ENCODE measurements at places on chromosomes 6 and 20.

DNA sequence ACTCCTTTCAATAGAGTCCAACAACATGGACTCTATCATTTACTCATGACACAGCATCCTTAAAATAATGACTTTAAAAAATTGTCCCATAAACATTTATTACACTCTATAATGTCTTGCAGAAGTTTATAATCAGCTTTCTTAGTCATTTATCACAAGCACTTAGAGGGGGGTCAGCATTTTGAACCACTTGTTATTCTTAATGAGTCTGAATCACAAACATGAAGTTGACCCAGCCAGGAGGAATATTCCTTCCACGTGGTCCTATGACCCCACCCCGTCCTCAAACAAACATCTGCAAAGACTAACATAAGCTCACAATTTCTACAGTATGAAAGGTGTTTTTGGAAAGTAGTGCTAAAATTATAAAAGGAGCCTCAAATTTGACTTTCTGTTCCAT lies 91.1 kb downstream of the MTFR2 start:
- no peak for DNase-seq

DNA sequence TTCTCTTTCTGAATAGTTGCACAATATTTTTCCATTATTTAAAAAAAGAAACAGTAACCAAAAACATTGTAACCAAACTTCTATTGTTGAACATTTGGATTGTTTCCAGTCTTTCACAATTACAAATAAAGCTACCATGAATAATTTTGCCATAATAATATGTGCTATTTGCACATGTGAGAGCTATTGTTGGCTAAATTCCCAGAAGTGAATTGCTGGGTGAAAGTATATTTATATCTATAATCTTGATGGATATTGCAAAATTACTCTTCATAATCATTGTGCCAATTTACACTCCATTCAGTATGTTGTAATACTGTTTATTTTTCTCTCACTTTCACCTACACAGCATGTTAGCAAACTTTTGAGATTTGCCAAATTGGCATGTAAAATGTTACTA lies 36.6 kb upstream of the SLC22A16 start:
- no peak for DNase-seq

DNA sequence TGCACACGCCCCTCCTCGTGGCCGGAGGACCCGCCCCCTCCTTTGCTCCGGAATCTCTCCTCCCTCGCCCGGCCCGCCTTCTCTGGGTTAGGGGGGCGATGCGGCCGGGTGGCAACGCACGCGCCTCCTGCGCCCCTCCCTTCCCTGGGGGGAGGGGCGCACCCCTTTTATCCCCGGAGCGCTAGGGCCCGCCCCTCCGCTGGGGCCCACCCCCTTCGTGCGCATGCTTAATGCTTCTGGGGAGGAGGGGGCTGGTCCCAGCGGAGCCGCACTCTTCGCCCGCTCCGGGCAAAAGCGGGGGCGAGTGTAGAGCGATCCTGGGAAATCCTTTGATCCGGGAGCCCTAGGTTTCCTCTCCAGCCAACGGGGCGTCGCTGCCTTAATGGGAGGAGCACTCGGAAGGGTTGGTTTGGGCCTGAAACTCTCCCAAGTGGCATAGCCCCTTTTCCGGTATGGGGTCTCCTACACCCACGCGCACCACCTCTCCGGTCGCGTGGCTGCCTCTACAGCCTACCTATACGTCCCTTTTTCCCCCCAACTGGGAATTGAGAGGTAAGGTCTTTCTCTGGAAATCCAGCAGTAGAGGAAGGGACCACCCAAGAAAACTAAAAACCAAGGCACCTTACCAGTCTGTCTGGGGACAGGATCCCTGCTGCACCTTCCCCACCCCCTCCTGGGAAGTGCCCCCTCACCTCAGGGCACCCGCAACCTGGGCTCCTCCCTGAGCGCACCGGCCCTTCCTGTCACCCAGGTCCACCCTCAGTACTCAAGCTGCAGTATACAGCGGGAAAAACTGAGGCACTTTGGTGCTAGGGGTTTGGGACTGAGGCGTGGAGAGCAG lies 2.1 kb downstream of the SOX12 start:
- no peak for DNase-seq

DNA sequence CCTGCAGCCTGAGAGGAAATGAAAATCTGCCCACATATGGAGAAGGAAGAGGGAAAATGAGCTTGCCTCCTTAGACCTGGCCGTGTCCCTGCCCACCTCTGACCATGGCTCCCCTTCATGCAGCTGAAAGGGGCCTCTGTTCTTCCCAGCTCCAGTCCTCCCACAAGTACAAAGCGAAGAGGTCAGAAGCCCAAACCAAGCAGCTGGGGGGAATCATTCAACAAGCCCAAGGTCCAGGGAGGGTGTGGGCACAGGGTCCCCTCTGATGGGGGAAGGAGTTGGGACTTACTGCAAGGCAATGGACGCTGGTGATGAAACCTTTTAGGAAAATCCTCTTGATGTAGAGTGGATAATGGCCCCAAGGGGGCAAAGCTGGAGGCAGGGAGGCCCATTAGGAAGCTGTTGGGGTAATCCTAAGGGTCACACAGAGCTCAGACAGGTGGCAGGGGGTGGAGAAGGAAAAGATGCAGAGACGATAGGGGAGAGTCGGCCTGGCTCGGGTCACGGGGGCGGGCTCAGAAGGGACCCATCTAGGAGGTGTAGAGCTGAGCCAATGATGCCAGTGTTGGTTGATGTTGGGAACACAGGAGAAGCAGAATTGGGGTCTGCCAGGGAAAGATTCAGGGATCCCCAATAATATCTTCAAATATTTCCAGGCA lies 16.1 kb upstream of the GRM4 start:
- DNase-seq, result no peak

GRCh38 chr6:87724983-87725811 lies 23.2 kb upstream of the AKIRIN2 start:
- no peak for DNase-seq

DNA sequence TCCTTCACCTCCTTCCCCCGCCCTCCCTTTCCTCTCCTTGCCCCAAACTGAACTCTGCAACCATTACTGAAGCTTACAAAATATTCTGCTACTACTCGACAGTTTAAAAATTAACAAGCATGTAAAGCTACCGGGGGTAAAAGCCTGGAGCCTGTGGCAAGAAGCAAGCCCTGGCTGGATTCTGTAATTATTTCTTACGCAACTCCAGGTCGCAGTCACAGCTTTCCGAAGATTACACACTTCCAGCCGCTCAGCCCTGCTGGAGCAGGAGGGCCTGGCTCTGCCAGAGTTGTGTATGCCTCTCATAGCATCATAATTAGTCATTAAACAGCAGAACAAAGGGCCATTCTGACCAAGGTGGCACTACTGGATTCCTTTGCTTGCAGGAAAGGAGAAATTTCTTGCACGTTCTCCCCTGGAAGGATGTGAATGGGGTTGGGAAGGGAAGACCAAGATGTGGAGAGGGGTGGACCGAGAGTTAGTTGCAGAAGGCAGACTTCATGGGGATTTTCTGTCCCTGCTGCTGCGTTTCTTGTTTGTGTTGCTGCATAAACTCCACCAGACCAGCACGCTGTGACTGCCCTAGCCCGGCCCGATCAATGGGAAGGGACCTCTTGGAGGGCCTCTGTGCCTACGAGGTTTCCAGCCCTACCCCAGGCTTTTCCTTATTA lies 23.6 kb downstream of the FOXQ1 start:
- no peak for DNase-seq

- no peak for DNase-seq
Observed at GRCh38 chr20:36320261-36320897, 14.2 kb downstream of the DLGAP4 start.

DNA sequence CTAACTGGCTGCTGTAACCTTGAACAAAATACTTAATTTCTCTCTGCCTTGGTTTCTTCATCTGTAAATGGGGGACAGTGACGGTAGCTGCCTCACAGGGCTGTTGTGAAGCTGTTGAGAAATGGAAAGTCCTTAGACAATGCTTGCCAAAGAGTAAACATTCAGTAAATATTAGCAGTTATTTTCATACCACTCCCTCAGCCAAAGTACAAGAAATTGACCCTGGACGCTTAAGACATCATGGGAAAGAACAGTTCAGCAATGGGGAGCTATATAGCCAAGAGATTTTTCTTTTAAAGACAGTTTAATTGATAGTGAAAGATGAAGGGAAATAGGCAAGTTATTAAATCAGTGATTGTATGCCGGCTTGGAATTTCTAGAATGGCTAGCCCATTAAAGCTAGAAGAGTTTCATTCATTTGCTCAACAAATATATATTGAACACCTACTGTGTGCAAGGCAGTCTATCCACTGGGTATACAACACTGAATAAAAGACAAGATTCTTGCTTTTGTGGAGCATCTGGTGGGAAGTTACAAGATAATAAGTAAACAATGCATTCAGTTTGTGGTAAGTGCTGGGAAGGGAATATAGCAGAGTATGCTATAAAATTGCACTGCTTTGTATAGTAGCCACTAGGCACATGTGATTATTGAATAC lies 2.0 kb downstream of the CTNNBL1 start:
- DNase-seq, result no peak

- DNase-seq, result no peak
Observed at GRCh38 chr6:84847390-84848160, 83.2 kb upstream of the TBX18 start.

- DNase-seq, result no peak
Observed at GRCh38 chr6:167855825-167856425, 29.2 kb downstream of the AFDN start.

GRCh38 chr6:130252527-130253237 lies 29.9 kb upstream of the SAMD3 start:
- no peak for DNase-seq

DNA sequence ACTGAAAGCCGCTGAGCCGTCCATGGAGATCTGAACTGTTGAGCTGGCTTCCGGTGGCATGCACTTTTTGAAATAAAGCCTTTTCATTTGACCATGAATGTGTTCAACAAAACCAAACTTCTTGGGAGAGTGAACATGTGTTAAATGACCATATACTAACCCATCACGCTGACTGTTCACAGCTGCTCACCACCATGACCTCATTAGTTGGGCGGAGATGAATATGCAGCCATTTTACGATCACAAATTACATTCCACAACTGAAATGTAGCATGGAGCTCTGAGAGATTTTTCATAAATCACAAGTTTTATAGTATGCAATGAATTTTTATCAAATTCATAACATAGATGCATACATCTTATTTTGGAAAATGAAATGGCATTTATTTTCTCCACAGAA lies 4.2 kb downstream of the RAMACL start:
- DNase-seq, result no peak

GRCh38 chr6:50264995-50265571 lies 215.4 kb upstream of the DEFB112 start:
- no peak for DNase-seq

- DNase-seq, result no peak
Observed at GRCh38 chr6:150230164-150230561, 87.3 kb downstream of the PPP1R14C start.

DNA sequence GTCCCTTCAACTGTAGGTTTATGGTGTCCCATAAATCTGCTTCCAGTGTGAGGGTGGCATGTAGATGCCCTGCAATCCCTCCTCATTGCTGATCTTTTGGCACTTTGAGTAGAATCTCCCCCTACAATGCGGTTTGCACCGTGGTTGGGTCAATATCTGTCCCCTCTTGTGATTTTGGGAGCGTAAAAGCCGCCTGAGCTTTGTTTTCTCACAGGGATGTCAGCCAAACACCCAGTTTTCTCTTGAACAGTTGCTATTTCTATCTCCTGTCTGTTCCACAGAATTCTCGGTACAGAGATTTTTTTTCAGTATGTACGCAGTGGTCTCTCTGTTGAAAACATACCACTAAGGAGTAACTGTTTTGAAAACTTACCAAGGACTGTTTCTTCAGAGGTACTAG lies 21.8 kb downstream of the CDS2 start:
- DNase-seq, result no peak

DNA sequence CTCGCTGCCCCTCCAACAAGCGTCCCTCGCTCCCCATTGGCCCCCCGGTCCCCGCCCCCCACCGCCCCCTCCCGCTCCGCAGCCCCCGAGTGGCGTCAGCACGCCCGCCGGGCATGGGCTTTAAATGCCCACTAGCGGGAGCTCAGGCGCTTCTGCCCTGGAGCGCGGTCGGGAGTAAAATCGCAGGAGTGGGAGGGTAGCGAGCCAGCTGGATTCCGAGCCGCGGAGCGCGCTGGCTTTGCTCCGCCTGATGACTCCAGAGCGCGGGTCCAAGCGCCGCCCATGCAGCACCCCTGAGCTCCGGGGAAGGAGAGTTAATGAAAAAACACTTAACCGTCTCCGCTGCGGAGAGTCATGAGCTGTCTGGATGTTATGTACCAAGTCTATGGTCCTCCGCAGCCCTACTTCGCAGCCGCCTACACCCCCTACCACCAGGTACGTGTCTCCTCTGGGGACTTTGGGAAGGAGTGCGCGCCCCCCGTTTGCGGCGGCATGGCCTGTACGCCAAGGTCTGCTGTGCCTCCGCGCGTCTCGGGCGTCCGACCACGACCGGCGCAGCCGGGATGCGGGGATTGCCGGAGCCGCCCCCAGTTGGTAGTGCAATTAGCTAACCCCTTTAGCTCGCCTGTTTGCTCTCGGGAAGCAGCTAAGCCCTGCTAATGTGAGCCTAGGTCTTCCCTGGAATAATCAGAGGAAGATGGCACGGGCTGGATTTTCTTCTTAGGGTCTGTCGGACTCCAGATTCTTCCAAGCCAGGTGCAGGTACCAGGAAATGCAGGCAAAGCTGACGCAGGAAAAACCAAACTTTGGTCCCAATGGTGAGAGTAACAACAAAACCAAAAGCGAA lies at the start of gene VGLL2:
Gene VGLL2, plus strand, starts transcription at position 149 of the 847 bp plus-strand sequence. Its CDS starts 206 bp downstream, at position 355.
- DNase-seq, result no peak

- no peak for DNase-seq
Observed at GRCh38 chr6:157172830-157173536, 150.3 kb downstream of the TMEM242 start.

DNA sequence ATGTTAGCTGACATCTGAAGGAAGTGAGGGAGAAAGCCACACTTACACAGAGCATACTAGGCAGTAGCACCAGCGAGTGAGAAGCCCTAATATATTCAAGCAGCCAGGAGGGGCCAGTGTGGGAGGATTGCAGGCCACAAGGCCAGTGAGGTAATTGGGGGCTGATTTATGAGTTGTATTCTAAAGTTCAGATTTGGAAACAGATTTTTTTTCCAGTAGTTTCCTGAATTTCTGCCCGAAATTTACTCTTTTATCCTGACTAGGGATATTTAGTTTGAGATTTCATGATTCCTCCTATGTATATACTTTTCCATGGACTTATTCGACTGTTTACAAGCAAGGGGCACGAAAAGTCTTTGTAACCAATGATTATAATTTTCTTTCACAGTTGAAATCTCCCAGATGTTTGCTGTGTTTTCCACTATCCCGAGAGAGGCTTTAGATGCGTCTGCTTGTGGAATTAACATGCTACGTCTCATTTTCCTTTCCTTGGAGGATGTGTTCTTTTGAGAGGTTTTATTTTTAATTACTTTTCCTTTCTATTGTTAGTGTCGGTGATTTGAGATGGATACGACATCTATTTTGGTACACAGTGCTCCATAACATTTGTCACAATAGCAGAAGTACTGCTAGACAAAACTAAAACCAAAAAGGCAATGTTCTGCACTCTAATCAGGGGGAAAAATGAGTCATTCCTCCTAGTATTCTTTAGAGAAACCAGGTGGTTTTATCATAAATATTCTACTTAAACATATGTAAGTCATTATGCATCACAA lies 356.3 kb upstream of the HSF2 start:
- DNase-seq, result no peak

- DNase-seq, result no peak
Observed at GRCh38 chr6:89162047-89162371, 16.2 kb downstream of the PM20D2 start.
